ENCODE measurements at places on chromosomes 7 and 10.
A peak's percentile ranks its signal among the peaks of the same experiment; 100 is the strongest.

- DNase-seq, result no peak
Observed at GRCh38 chr10:80186364-80187012, 18.8 kb downstream of the ANXA11 start.

DNA sequence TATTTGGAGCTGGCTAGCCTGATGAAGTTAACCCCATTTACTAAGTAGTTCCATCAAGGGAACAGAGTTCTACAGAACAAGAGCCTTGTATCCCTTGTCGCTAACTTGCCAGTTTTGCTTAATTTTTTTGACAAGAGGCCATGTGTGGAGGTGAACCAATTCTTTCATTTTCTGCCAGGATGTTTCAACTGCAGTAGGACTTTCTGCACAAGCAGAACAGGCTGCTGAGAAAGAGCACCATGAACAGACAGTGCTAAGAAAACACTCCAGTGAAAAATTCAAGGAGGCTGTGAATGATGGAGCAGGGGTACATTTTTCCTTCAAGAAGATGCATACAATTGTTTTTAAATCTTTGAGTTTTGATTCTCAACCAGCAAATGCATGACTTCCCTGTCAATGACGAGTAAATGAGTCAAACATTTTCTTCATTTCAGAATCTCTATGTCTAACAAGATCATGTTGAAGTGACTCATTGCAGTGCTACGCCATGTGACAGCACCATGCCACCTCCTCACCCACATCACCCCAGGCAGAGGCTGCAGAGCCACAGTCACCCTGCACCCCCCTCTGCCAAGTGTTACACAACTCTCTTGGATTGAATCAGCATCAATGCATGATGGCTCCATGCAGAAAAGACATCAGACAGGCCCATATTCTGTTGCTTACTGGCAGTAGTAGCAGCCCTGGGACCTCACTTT, 193.1 kb downstream of the COBL start:
- DNase-seq, result no peak

- peak; percentile 24 for DNase-seq
Observed at GRCh38 chr7:72337390-72338167, 74.6 kb downstream of the CALN1 start.

DNA sequence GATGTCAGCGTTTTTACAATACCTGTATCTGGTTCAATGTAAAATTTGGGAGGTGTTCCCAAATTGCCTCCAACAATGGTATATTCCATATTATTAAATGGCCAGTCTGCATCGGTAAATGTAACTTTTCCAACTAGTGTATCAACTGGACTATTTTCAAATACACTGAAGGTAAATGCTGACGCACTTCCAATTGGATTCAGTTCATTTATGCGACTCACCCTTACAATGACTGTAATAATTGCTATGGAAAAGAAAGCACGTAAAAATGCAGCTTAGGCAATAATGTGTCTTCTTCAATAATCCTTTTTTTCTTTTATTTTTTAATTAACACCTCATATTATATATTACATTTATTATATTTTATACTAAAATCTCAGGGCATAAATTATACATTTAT, 209.1 kb downstream of the HGF start:
- no peak for DNase-seq

GRCh38 chr10:11489591-11489990, 121.9 kb downstream of the USP6NL start:
- no peak for DNase-seq

DNA sequence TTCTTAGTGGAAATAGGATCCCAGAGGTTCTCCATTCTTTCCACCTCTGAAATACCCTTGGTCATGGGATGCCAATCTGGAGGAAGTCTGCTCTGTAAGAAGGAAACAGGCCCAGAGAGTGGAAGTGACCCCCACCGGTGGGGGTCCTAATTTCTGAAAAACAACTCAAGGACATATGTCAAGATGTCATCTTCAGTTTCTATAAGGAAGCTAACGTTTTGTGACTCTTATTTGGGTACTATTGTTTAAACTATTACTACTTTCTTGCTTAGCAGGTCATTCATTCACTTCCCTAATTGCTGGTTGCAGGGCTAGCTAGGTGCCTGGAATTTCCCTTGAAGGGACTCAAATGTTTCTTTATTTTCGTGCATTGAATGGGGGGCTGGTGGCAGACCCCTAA, 1.9 kb upstream of the ZNF775 start:
- DNase-seq, result no peak

- no peak for DNase-seq
Observed at GRCh38 chr7:129530795-129531391, 28.6 kb downstream of the SMKR1 start.

DNA sequence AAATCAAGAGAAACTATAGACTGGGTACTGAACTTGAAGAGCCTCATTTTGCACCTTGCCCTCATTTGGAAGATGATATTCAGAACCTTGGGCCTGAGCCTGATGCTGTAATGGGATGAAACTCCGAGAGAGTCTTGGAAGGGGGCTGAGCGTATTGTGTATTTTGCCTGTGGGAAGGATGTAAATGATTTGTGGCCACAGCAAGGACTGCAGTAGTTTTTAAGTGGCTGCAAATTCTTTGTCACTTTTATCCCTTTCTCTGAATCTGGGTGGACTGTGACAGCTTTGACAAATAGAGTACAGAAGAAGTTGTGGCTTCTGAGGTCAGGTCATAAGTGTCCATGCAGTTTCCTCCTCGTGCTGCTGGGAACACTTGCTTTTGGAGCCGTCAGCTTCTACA, 221.2 kb downstream of the ADRA2A start:
- no peak for DNase-seq

DNA sequence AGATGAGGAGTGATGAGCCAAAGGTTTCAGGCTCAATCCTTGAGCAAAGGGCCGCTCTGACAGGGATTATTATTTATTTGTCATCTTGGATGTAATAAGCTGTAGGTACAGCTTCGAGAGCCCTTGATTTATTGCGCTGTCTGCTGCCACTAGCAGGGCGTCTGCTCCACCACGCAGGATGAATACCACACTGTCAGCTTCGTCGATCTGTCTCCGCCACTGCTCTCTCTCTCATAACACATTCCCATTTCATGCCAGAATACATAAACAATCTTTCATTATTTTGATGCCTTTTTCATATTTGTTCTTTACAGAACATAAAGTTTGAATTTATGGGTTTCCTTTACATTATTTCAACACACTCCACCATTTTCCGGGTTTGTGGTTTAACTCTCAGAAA, 276.6 kb downstream of the LRMDA start:
- DNase-seq, result no peak

- peak; percentile 62 for DNase-seq
Observed at GRCh38 chr7:2009541-2010001, 223.2 kb downstream of the MAD1L1 start.

DNA sequence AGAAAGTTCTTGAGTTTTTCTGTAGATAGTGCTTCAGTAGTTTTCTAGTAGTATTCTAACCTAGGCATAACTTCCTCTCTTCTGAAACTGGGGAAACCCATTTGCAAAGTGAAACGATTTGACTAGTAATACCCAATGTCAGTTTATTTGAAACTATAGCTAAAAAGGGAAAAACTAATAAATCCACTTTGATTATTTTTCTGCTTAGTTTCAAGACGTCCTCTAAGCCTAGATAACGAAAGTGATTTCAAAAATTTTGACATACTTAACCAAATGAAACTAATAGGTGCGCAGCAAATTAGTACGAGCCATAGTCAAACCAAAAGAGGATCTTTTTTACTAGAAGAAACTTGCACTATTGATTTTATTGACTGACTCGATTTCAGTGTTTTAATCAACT, 9.8 kb upstream of the SP8 start:
- no peak for DNase-seq

DNA sequence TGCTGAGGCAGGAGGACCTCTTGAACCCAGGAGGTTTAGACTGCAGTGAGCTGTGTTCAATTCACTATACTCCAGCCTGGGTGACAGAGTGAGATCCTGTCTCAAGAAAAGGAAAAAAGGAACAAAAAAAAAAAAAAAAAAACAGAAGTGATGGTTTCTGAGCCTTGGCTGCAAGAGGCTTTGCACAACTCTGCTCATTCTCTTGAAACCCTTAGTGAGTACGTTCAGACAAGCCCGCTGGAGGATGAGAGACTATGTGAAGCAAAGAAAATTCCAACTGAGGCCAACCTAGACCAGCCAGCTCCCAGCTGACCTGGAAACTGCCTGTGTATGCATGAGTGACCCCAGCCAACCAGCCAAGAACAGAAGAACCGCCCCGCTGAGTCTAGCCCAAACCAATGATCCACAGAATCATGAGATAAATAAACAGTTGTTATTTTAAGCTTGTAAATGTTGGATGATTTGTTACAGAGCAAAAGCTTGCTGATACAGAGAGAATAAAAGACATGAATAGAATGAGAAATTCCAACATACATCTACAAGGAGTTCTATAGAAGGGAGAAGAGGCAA, 50.6 kb upstream of the FZD9 start:
- DNase-seq, result no peak

- no peak for DNase-seq
Observed at GRCh38 chr7:130719541-130719940, 14.5 kb downstream of the KLF14 start.

- no peak for DNase-seq
Observed at GRCh38 chr10:14513123-14513522, 182.4 kb upstream of the FRMD4A start.
